ENCODE measurements at places on chromosomes 7 and 10. TPM values are rescaled to one million over a fixed set of nuclear protein-coding genes. Genes with fewer than 3 reads are reported as not detected.

CALHM3 gene
- total RNA-seq, result 0.23 TPM

DNA sequence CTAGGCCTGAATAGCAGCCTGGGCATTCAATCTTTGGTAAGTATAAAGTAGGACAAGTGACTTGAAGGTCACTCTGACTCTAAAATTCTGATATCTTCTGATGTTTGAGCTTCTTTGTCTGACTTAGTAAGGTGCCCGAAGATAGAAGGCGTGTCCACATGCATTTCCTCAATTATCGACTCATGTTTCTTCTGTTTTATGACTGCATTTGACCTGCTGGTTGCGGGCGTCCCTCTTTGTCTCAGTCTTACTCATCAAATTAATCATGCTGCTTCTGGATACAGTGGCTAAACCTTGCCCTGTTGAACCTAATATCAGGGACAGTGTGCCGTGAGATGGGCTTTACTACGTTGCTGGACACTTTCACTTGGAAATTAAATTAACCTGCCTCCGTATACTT, 534.1 kb downstream of the SDK1 start:
- DNase-seq, result no peak

RARRES2 gene
- not detected for total RNA-seq

PHF14 gene
- 71.6 TPM for total RNA-seq

DNA sequence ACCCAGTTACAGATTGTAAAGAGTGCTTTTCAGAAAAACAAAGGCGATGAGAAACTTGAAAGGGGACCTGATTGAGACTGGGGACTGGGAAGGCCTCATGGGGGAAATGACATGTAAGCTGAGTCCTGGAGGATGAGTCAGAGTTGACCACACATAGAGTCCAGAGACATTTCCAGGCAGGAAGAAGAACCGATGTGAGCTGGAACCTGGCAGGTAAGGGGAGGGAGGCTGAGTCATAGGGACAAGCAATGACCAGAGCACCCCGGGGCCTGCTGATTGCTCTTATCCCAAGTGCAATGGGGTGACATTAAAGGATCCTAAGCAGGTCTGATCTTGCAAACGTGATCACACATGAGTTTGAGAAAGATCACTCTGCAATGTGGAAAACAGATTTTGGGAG, 11.7 kb downstream of the TLL2 start:
- peak; percentile 20 for DNase-seq

DNA sequence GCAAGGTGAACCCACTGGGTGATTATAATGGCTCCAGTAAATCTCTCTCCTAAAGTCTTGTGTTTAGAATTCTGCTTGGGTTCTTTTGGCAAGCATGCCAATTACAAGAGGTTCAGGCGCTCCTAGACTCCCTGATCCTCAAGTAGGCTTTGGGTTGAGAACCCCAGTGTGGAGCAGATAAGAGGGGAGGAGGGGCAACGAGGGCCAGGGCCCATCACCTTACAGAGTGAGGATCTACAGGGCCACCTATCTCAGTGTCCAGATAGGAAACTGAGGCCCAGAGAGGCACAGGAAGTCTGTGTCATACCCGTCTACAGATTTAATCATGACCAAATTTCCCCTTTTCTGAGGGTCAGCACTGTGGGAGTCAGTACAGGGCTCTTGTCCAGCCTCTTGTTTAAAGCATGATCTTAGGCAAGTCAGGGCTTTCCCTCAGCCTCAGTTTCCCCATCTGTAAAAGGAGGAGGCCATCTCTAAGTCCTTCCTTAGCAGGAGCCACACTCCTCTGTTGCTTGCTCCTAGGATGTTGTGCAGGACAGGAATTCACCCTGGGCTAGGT, 4.4 kb downstream of the TACR2 start:
- no peak for DNase-seq
